ENCODE measurements at places on chromosomes 16 and 17.

GRCh38 chr16:82043680-82044584 lies 8.9 kb downstream of the HSD17B2 start:
- DNase-seq: no peak

DNA sequence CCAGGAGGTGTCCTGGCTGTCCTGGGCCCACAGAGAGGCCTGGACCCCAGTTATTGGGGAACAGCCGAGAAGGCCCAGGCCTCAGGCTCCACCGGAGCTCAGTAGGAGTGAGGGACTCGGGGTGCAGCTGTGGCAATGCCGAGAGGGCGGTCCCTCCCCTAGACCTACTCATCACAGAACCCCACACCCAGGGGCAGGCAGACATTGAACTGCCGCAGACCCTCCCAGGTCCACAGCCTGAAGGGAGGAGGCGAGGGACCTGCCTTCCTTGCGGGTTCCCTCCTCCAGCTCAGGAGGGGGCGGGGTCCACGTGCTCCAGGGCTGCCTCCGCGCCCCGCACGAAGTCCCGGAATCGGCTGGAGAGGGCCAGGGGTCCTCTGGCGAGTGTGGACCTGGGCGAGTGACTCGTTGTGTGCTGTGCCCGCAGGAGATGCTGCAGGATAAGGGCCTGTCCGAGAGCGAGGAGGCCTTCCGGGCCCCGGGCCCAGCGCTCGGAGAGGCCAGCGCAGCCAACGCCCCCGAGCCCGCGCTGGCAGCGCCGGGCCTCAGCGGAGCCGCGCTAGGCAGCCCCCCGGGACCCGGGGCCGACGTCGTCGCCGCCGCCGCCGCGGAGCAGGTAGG lies 3.9 kb downstream of the TBX4 start:
- DNase-seq: no peak

- no peak for DNase-seq
These were observed 99.9 kb downstream of the NDE1 start for GRCh38 chr16:15749985-15750384.

DNA sequence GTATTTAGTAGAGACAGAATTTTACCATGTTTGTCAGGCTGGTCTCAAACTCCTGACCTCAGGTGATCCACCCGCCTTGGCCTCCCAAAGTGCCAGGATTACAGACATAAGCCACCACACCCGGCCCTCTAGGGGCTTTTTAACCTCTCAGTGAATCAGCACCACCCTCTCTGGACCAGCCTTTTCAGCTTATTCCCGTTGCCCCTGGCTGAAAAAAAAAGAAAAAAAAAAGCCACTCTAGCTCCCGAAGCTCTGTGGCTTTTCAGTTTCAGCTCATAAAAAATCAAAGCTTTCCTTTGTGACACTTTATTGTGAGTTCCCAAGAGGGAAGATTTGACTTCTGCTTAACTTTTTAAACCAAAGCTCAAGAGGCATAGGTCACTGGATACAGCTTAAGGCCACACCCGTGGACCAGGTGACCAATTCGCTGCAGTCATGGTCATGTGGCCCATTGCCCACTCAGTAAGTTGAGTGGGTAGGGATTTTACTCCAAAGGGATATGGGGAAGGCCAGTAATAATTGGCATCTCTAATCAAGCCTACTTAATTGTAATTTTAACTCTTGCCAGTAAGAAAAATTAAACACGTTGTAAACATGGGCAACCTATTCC lies 46.6 kb upstream of the MED13 start:
- DNase-seq: no peak

DNA sequence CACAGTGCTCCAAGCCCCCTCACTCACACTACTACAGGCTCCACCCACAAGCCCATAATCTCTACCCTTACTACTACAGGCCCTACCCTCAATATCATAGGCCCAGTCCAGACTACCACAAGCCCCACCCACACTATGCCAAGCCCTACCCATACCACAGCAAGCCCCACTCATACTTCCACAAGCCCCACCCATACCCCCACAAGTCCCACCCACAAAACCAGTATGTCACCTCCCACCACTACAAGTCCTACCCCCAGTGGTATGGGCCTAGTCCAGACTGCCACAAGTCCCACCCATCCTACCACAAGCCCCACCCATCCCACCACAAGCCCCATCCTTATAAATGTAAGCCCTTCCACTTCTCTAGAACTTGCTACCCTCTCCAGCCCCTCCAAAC lies 13.8 kb downstream of the RIPOR1 start:
- DNase-seq: no peak

DNA sequence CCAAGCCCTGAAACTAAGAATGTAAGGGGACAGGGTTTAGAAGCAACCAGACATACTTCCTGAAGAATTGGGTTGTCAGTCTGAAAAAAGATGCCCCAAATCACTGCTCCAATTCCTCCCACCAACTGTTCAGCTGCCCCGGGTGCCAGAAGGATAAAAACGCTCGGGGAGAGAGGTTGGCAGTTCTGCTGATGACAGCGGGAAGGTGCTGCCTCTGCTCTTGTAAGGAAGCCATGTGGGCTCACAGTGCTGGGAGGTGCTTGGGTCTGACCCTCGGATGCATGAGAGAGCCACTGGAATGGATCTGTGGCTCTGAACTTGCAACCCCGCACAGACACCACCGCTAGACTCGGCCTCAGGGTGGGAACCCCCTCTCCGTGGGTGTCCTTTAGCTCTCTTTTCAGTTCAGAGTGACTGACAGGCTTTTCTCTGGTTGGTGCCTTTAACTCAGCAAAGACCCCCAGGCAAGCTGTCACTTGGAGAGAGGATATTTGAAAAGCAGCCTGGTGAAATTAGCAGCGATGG lies 364.8 kb upstream of the RBFOX1 start:
- DNase-seq: no peak

DNA sequence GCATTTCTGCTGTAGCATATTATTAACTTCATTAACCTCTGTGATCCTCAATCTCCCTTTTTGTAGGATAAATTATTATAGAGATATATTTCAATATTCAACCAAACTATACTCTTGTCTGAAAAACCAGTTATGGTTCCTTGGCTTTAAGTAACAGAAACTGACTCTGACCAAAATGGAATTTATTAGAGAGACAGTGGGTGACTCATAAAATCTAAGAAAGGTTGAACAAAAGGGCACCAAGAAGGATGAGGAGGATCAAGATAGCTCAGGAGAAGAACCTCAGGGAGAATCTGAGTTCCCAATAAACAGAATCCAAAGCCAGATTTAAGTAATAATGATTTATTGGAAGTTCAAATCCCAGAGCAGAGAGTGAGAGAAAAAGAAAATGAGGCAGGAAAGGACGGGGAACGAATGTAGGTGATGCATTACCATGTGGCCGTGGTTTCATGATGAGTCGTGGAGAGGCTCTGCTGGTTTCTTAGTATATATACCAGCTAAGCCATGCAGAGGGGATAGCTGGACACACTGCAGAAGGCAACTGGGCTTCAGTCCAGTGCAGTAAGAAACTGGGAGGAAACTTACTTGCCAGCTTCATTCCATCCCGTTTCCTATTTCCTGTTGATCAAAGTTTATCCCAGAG lies 151.5 kb upstream of the GOT2 start:
- no peak for DNase-seq

DNA sequence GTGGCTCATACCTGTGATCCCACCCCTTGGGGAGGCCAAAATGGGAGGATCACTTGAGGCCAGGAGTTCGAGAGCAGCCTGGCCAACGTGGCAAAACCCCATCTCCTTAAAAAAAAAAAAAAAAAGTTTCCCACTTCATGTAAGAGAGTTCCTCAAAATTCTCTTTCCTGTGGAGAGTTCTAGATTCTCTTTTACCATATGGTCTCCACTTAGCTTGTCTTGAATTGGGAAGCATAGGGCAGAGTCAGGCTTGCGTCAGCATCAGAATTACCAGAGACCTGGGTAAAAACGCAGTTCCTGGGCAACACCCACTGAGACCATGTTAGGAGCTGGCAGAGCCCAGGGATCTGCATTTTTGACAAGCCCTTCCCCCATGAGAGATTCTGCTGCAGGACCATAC lies 158.4 kb downstream of the CCDC182 start:
- DNase-seq: no peak

- no peak for DNase-seq
These were observed 2.8 kb upstream of the ATXN2L start for GRCh38 chr16:28820016-28820415.

- DNase-seq: no peak
These were observed 350.2 kb downstream of the FOXL1 start for GRCh38 chr16:86928523-86929011.

DNA sequence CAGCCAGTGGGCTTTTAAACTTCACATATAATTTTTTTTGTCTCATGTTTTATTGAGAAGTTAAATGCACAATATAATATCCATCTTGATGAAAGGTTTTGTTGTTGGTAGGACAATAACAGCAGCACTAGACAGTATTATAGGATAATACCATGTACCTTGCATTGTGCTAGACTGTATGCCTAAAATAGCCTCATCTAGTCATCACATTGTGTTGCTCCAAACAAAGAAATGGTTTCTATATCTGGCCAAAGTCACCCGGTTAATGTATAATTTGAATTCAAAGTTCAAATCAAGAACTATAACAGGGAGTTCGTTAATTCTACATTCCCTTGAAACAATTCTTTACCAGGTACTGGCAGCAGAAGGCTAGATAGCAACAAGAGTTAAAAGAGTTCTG lies 104.9 kb downstream of the KCNJ2 start:
- no peak for DNase-seq

DNA sequence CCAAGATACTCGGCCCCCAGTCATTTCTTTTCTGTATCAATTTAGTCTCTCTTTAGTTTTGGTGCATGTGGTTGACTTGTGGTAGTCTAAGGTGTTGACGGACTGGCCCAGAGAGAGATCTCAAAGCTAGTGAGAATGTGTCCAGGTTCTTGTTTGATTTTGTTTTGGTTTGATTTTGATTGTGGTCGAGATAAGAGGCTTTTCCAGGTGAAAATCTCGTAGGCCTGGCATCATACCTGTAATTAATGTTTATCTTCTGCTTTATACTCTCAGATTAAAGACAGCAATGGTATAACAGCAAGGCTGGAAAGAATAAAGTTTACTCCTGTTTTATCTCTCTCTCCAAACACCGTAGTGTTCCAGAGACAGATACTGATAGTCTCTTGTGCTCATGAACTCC lies 172.4 kb upstream of the CACNG5 start:
- no peak for DNase-seq

DNA sequence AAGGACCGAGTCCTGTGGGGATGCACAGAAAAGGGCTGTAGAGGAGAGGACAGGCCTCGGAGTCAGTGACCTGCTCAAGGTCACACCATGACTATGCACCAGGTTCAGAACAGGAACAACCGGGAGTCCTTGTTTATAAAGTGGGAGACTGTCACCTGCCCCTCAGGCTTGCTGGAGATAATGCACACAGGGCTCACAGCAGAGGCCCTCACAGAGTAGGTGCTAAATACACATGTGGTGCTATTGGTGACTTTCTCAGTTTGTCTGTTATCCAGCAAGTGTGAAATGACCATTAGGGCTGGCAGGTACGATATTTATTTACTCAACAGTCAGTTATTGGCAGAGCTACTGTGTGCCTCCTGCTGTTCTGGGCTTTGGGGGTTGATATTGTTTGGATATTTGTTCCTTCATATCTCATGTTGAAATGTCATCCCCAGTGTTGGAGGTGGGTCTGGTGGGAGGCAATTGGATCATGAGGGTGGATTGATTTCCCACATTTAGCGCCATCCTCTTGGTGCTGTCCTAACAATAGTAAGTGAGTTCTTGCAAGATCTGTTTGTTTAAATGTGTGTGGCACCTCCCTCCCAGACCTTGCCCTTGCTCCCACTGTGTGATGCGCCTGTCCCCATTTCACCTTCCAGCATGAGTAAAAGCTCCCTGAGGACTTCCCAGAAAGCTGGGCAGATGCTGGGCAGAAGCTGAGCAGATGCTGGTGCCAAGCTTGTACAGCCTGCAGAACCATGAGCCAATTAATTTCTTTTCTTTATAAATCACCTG lies 162.1 kb upstream of the MPHOSPH6 start:
- no peak for DNase-seq

- no peak for DNase-seq
These were observed 2.3 kb downstream of the CHP2 start for GRCh38 chr16:23757116-23757515.

DNA sequence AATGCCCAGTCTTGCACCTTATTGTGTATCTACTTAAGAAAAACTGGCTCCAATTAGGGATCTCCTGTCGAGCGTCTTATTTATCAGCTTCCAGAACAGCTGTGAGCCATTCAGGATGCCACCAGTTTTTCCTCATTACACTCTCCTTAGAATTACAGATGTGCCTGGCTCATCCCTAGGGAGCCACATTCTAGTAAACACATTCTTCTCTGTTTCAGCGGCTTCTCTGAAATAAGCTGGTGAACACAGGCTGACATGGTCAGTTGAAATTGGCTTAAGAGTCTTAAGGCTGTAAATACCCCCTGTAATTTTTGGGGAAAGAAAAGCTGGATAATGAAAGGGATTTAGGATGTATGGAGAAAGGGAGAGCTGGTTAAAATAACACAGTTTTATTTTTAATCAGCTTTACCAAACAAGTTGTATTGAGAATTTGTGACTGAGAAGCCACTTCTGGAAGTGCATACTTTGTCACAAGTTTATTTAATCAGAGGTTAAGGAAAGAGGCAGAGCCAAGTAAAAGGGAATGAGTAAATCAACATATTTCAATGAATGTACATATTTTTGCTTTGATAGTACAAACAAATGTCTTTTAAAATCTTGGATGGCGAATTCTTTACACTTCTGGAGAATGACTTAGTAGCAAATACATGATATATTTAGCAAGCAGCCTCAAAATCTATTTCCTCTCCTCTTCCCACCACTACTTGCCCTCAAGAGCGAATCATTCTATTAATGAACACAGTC lies 562.0 kb upstream of the GOT2 start:
- DNase-seq: no peak

GRCh38 chr17:15112846-15113617 lies 152.1 kb downstream of the PMP22 start:
- DNase-seq: no peak

GRCh38 chr16:11743308-11744074 lies 834 bp upstream of the TXNDC11 start:
- DNase-seq: no peak

- DNase-seq: no peak
These were observed 997 bp upstream of the CDH11 start for GRCh38 chr16:65122724-65123395.

GRCh38 chr17:50586421-50587247 lies 26.1 kb downstream of the CACNA1G start:
- DNase-seq: no peak

DNA sequence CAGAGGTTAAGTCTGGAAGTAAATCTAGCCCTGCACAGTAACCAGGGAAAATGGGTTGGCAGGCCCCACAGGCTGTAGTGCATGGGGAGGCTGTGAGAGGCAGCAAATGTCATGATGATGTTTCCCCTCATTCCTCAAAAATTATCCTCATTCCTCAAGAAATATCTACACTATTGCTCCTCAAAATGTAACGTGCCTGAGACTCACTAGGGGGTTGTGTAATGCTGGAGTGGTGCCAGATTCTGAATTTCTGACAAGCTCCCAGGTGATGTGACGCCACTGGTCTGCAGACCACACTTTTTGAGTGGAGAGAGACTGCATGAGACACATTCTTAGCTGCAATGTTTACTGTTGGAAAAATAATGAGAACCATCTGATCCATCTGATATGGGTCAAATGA lies 1.2 kb upstream of the MPP3 start:
- DNase-seq: no peak

GRCh38 chr17:12637015-12637414 lies 28.7 kb upstream of the MYOCD start:
- DNase-seq: no peak

GRCh38 chr17:55758171-55758570 lies 7.3 kb downstream of the PCTP start:
- no peak for DNase-seq

GRCh38 chr17:7842380-7843256 lies 8.6 kb downstream of the KDM6B start:
- no peak for DNase-seq

- no peak for DNase-seq
These were observed 2.3 kb downstream of the GAS2L2 start for GRCh38 chr17:35750526-35751395.

- DNase-seq: no peak
These were observed 39.1 kb downstream of the PRMT7 start for GRCh38 chr16:68349838-68350410.
